ENCODE measurements at places on chromosomes 3 and 15. TPM values are rescaled to one million over a fixed set of nuclear protein-coding genes. Genes with fewer than 3 reads are reported as not detected.

UROC1 gene
- not detected for total RNA-seq

VWA5B2 gene
- 0.53 TPM for total RNA-seq

CDCP1 gene
- 1.8 TPM for total RNA-seq

LIPH gene
- 0.27 TPM for total RNA-seq

GP9 gene
- 0.53 TPM for total RNA-seq

GPR27 gene
- total RNA-seq: 6.0 TPM

SLC30A4 gene
- total RNA-seq: 12.3 TPM

AMOTL2 gene
- total RNA-seq: 158 TPM

ZBED2 gene
- not detected for total RNA-seq

U2SURP gene
- 125 TPM for total RNA-seq

MORC1 gene
- not detected for total RNA-seq

ARHGEF26 gene
- total RNA-seq: 23.9 TPM

CHRFAM7A gene
- 4.7 TPM for total RNA-seq

SOX14 gene
- not detected for total RNA-seq

MON1A gene
- total RNA-seq: 9.2 TPM

Data from sciatic nerve (tissue), 2 donors.